ENCODE measurements at places on chromosomes 7 and 10.
A peak's percentile ranks its signal among the peaks of the same experiment; 100 is the strongest.

DNA sequence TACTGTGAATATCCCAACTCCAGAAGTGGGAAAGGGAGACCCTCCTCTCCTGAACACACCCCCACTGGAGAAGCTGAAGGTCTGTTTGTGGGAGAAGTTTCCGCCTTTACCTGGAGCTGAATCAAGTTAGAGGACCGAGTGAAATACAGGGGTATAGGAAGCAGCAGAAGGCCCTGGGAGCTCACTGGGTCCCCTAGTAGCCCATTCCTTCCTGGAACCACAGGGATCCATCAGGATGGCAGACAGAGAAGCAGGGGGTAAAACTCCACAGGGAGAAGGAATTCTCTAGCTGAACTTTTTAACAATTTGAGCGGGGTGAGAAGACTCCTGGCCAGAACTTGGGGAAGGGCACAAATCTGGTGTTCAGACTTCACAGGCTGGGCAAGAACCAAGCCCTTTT lies 275.8 kb downstream of the GRID1 start:
- DNase-seq = no peak

GRCh38 chr7:124177891-124178290 lies 145.0 kb upstream of the TMEM229A start:
- DNase-seq = no peak

- DNase-seq = peak; percentile 66
These were observed 2.3 kb upstream of the NOS3 start for GRCh38 chr7:150988230-150989226.

- DNase-seq = no peak
These were observed 40.5 kb upstream of the COMTD1 start for GRCh38 chr10:75276069-75276872.

GRCh38 chr7:51602376-51602775 lies 285.8 kb upstream of the COBL start:
- no peak for DNase-seq

GRCh38 chr10:35446439-35446838 lies 110.1 kb downstream of the CCNY start:
- DNase-seq = no peak
